ENCODE measurements at places on chromosomes 6 and 20.

- DNase-seq: no peak
These were observed 704.2 kb upstream of the CITED2 start for GRCh38 chr6:140078561-140079125.

DNA sequence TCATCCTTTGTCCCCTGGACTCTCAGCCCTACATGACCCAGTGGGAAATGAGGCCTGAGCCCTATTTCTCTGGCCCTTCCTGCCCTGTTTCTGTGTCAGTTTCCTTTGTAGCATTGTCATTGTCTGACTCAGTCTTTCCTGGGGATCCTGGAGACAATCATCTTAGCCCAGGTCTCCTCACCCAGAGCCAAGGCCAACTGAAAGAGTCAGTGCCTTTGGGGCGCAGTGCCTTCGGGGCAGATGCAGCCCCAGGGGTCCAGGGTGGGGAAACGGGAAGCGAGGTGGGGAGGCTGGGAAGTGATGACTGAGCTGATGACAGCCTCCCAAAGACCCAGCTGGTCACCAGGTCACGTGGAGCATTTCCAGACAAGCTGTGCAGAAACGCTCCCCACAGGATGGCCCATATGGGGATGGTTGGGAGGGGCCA lies 93.3 kb upstream of the SULF2 start:
- no peak for DNase-seq

DNA sequence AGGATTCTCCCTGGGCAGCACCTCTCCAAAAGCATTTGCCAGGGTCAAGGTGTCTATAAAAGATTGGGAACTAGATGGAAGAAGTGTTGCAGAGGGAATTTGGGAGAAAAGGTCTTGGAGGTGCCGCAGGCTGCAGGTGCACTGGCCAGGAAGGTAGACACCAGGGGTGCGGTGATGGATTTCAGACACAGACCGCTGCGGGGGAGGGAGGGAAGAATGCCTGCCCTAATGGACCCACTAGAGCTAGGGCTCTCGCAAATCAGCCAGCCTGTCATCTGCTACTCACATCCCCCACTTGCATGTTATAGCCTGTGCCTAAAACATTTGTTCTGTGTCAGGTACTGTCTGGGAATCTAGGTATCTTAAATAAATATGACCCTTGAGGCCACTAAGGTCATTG lies 193.6 kb upstream of the SLC24A3 start:
- no peak for DNase-seq

DNA sequence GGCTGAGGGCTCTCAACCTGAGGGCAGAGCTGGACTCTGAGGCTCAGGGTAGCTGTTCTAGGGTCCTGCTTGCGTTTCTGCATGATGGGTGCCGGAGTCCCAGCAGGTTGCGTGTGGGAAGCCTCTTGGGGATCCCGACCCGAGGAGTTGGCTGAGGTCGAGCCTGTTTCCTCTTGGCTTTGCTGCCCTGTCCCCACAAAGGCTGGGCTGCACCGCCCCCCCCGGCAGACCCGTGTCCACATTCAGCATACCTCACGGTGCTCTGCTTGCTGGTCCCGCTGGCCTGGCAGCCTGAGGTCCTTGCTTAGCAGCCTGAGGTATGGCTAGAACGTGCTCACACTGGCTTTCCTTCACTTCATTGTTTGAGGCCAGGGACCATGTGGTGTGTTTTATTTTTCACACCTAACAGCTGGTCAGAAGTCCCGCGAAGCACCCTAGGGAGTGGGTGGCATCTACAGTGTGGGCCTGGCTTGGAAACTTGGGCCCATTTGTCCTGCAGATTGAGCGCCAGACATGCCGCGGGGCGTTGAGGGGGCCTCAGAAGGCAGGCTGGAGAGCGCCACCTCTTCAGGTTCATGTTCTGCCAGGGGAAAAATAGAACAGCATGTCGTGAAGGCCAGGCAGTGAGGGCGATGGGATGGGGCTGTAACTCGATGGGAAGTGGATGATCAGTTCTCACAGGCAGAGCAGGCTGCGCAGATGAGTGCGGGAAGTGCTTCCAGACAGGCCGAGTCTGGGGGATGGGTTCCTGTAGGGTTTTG lies 9.5 kb downstream of the LSM14B start:
- no peak for DNase-seq

DNA sequence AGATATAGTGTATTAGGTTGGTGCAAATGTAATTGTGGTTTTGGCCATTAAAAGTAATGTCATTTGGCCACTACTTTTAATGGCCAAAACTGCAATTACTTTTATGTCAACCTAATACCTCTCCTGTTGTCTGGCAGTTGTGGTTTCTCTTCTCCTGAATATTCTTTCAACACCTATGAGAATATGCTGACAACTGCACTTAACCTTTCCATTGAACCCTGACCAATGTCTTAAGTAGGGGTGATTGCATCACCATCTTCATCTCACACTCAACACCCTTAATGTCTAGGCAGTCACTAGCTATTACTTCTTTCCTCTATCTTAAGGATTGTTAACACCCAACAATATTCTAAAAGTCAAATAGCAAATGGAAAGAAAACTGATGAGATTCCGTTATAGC lies 200.5 kb upstream of the HSF2 start:
- DNase-seq: no peak

DNA sequence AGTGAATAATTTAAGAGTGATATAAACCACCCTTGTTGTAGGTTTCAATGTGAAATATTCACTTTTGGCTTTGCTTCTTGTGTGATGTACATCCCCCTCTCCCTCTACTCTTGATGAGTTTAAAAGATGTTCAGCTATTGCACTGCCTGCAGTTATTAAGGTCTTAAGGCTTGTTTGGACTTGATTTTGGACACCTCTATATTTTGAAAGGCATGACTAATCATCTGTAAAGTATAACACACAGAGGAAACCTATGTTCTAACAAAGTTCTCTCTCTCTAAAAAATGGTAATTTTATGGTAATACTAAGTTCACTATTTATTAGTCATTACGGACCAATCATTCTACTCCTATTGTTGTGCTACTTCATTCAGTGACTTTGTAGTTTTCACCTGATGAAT lies 1719.9 kb downstream of the GRIK2 start:
- no peak for DNase-seq

DNA sequence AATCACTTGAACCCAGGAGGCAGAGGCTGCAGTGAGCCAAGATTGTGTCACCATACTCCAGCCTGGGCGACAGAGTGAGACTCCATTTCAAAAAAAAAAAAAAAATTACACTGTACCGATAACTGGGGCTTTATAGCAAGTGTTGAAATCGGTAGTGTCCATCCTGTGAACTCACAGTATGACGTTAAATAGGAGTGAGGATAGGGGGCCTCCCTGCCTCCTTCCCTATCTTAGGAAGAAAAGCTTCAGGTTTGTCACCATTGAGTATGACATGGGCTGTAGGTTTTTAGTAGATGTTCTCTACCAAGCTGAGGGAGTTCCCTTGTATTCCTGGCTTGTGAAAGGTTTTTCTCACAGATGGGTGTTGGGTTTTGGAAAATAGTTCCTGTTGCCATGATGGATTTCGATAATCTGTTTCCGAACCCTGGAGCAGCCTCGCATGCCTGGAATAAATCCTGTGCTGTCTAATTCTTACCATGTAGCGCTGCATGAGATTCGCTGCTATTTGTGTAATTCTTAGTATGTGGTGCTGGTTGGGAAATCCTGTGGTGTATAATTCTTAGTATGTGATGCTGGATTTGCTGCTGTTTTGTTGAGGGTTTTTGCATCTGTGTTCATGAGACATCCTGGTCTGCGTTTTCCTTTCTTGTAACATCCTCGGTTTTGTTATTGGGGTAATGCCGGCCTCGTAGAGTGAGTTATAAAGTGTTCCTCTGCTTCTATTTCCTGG lies 23.6 kb downstream of the NTSR1 start:
- DNase-seq: no peak

DNA sequence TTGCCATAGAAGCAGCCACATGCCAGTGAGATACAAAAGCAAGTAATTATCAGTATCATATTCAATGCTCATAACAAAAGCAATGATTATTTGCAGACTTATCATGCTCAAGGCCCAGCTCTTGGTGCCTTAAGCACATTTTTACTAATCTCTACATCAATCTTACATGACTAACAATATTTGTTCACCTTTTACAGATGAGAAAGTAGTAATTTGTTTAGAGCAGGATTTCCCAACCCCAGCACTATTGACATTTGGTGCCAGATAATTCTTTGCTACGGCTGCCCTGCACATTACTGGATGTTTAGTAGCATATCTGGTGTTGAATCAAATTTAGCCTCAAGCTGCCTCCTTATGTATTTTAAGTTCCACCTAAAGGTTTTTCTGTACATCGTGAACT lies 19.0 kb upstream of the DOK5 start:
- no peak for DNase-seq

- no peak for DNase-seq
These were observed 874.2 kb downstream of the TFAP2A start for GRCh38 chr6:9540534-9541126.

- no peak for DNase-seq
These were observed 137.6 kb upstream of the ECI2 start for GRCh38 chr6:4272996-4273395.

DNA sequence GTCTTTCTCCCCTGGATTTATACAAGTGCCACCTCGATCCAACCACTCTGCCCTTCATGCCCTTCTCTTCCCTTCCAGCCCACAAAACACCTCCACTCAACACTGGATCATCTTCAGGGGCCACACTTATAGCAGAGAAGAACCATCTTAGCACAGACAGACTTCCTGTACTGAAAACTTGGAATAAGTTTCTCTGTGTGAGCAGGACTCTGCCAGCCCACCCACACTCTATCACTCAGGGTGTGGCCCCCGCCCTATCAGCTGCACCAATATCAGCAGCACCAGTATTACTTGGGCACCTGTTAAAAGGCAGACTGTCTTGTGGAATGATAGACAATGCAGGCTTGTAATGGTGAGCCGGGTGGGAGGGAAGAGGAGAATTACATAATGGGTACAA lies 86.7 kb downstream of the SCML4 start:
- no peak for DNase-seq

GRCh38 chr6:156885562-156885961 lies 108.4 kb downstream of the ARID1B start:
- no peak for DNase-seq

- no peak for DNase-seq
These were observed 32.4 kb downstream of the FARS2 start for GRCh38 chr6:5293692-5294091.

- DNase-seq: no peak
These were observed 143.7 kb upstream of the SLC22A16 start for GRCh38 chr6:110620065-110620464.

DNA sequence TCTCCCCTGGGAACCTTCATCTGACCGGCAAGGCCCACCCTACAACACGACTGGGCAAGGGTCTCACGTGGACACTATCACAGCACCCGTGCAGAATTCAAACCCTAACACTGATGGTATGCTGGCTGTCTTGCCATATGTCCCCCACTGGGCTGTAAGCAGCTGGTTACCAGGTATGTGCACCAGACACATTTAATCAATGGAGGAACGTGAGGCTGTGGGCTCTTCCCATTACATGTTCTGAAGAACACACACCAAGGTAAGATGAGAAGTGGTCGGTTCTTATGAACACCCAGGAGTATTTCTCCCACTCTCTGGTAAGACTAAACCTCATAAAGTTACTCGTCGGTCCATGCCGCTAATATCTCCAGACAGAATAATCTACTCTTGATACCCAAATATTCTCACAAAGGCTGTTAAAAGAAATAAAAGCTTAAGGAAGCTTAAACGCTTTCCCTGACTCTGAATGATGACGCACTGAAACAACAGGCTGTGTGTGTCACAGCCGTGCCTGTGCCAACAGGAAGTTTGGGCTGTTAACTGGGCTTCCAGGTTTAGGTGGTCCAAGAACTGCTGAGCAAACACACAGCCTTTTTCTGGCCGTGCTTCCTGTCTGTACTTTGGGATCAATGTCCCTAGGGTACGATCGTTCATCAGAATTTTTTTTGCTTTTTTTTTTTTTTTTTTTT lies 75.3 kb downstream of the SLC23A2 start:
- no peak for DNase-seq

GRCh38 chr20:54347166-54347833 lies 128.1 kb upstream of the DOK5 start:
- DNase-seq: no peak

- DNase-seq: no peak
These were observed 47.7 kb downstream of the PYGB start for GRCh38 chr20:25295386-25296093.

GRCh38 chr6:145745861-145746260 lies 10.5 kb upstream of the EPM2A start:
- DNase-seq: no peak

DNA sequence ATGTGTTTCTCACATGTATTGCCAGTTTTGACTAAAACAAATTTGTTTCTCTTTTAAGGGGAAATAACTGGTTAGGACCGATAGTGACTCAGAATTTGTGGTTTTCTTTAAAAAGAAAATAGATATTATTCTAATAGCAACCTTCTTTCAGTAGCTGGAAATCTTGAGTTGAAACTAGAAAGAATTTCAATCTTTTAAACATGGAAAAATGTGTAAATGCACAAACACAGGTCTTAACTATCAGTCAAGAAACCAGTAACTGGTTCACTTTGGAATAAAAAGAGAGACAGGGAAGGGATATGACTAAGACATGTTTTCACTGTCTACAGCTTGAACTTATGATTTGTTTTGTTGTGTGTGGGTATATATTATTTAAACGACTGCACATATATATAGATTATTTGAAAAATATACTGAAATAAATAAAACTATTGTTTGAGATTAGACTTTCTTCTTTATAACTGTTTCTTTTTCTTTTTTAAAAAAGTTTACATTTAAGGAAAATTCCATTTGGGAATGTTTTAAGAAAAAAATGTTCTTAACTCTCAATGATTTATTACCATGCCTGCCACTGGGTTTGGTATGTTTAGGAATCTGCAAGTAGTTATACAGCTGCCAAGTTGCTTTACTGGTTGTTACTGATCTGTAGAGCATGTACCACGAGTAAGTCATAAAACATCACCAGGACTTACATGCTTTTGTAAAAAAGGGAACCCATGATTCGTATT lies 753.3 kb upstream of the MARCKS start:
- DNase-seq: no peak

GRCh38 chr20:24438331-24438730 lies 31.1 kb upstream of the SYNDIG1 start:
- DNase-seq: no peak

DNA sequence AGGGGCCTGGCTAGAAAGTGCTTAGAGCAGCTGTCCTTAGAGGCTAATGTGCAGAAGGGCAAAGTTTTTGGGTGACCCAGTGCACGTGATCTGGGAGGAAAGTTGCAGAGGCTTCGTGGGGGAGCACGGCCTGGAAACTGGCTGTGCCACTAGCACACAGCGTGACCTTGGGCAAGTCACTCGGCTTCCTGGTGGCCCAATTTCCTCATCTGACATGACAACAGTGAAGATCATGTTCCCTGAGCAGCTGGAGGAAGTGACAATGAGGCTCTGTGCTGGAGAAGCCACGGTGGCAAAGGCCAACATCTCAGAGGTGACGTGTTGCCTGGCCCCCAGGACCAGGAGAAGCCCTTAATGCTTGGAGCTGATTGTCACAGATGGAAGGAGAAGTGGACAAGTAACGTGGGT lies 99.5 kb downstream of the FOXC1 start:
- no peak for DNase-seq

DNA sequence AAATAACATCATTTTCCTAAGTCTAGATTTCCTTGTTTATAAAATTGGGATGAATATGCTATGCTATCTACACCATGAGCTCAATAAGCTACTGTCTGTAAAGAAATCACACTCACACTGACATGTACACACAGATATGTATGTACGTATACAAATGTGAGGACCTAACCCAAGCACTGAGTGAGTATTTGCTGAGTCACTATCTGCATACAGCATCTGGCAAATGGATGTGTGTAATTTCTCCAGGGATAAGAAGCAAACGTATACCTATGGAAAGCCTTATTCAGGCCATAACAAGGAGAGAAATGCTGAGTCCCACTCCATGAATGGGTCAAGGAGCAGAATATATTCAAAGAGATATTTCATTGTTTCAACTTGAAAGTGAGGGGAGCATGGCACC lies 153.9 kb downstream of the LPA start:
- no peak for DNase-seq
